ENCODE measurements at places on chromosomes 11 and 22.

- DNase-seq = no peak
Measured at GRCh38 chr22:39808081-39808480, 85.5 kb downstream of the ENTHD1 start.

- DNase-seq = peak; percentile 34
Measured at GRCh38 chr11:33574331-33574730, 126.3 kb downstream of the C11orf91 start.

- DNase-seq = no peak
Measured at GRCh38 chr11:74485868-74486267, 7.7 kb downstream of the LIPT2 start.

GRCh38 chr11:82937554-82937953, 36.0 kb downstream of the DDIAS start:
- no peak for DNase-seq

GRCh38 chr11:27678242-27678641, 22.0 kb downstream of the BDNF start:
- DNase-seq = peak; percentile 64

DNA sequence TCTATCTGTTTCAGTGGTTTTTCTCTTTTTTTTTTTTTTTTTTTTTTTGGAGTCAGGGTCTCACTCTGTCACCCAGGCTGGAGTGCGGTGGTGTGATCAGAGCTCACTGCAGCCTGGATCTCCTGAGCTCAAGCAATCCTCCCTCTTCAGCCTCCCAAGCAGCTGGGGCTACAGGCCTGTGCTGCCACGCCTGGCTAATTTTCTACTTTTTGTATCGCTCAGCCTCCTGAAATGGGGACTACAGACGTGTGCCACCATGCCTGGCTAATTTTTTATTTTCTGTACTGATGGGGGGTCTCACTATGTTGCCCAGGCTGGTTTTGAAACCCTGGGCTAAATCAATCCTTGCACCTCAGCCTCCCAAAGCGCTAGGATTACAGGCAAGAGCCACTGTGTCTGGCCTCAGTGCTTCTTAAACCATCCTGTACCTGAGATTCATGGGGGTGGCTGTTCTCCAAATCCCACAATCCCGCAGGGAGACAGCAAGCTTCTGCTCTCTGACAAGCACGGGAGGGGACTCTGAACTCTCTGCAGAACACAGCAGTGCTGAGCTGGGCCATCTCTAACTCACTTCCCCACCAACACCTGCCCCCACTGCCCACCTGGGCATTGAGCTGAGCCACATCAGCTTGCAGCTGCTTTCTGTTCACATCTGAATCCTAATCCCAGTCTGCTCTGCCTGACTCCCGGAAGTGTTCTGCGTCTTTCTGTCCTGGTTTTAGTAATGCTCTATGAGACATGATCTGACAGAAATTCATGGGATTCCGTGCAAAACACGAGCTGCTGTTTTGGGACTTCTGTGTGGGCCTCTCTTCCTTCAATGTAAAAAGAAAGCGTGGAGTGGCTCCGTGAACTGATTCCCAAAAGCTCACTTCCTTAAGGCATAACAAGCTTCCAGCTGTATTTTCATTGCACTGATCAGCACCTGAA, 400.0 kb downstream of the LARGE1 start:
- DNase-seq = no peak

DNA sequence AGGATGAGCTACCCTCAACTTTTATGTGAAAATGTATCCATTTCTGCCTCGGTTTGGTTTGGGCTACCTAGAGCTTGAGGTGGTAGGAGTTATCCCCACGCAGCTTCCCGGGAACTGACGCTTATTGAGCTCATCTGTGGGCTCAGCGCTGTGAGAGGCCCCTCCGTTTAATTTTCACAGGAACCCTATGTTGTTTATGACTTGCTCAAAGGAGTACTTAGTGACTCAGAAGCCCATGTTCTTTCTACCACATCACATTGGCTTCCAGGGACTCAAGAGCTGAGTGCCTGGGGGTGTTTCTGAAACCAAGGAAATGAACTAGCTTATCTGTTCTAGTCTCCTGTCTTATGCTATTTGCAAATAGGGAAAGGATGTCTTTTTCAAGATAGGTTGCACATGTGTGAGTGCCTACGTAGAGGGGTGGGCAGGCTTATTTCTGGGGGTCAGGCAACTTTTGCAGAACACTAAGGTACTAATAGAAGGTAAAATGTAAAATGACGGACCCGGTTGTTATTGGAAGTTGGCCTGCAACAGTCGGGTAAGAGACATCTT, 40.5 kb downstream of the MICAL2 start:
- DNase-seq = peak; percentile 63

GRCh38 chr11:17556999-17557398, 9.9 kb downstream of the OTOG start:
- no peak for DNase-seq

DNA sequence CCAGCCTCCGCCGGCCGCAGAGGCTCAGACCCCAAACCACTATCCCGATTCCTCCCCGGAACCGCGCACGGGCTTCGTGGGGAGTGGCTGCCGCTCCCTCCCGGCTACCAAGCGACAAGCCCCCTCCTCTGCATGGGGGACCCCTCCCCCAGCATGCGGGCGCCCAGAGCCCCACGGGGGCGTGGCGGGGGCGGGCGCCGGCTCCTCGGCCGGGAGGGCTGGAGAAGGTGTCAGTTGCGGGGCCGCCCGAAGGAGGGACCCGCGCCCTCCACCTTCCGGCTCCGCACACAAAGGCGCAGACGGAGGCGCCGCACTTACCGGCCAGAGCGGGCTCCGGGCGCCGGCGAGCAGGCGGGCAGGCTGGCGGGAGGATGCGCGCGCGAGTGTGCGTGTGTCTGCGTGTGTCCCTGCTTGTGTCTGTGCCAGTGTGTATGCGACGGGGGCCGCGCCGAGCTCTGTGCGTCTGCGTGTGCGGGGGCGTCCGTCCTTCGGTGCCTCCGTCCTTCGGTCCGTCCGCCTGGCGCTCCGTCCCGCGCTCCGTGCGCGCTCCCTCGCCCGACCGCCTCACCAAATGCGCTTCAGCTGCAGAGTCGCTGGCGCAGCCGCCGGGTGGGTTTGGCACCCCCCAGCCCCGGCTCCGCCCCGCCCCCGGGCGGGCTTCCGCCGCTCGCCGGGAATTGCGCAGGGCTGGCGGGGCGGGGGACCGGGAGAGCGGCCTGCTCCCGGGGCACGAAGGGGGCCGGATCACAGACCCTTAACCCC, at the start of gene PTPN5:
Gene PTPN5, minus strand, starts transcription at position 592 of the 762 bp plus-strand sequence. CDS start 19,840 bp downstream, outside the sequence.
- peak; percentile 7 for DNase-seq

GRCh38 chr11:21909145-21909544, 283.7 kb upstream of the ANO5 start:
- no peak for DNase-seq

- no peak for DNase-seq
Measured at GRCh38 chr22:48949375-48950149, 878.1 kb downstream of the BRD1 start.

DNA sequence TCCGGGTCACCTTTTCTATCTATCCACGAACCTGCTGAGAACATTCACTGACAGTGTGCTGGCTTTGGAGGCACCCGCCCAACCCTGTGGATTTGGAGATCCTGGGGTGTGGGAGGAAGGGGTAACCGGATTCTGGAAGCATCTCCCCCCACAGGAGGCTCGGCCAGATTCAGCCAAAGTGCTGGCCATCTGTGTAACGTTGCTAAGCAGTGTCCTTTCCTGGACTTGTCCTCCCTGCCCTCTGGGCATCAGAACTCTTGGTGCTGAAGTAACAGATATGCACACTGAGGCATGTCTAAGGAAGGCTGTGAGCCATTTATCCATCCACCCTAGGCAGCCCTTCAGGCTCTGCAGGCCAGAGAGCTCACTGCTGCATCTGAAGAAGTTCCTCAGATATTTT, 85.7 kb downstream of the SNX19 start:
- DNase-seq = no peak

GRCh38 chr11:70933981-70934583, 318.3 kb downstream of the SHANK2 start:
- DNase-seq = no peak

DNA sequence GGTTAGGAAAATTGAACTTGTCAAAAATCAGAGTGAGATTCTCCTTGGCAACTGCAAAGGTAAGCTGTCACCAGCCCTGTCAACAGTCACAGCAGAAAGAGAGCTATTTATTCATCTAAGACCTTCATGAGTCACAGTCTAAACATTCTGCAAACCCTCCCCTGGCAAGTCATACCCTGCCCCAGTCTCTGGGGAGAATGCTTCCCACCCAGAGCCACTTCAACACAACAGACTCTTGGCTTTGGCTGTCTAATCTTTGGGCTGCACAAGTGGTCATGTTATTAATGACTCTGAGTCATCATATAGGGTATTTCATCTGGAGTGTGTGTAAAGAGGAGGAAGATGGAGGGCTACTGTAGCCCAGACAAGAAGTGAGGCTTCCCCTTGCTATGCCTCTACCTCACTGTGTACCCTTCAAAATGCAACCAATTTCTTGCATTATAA, 153.4 kb downstream of the CCDC34 start:
- peak; percentile 100 for DNase-seq

DNA sequence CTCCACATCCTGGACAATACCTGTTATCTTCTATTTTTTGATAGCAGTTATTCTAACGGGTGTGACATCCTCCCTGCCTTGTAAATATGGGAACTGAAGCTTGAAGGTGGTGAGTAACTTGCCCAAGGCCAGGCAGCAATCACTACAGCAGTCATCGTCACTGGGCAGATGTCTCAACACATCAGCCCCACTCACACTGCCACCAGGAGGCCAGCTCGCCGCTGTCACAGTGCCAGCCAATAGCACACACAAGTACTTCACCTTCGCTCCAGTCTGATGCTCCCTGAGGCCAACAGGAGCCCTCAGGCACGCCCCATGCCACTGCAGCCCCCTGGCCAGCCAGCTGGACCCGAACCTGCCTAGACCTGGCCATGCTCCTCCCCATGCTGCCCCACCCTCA, 4.9 kb upstream of the TTLL1 start:
- no peak for DNase-seq

- DNase-seq = no peak
Measured at GRCh38 chr11:131758726-131759125, 388.3 kb downstream of the NTM start.

- DNase-seq = no peak
Measured at GRCh38 chr11:109791337-109791736, 301.9 kb upstream of the ZC3H12C start.

DNA sequence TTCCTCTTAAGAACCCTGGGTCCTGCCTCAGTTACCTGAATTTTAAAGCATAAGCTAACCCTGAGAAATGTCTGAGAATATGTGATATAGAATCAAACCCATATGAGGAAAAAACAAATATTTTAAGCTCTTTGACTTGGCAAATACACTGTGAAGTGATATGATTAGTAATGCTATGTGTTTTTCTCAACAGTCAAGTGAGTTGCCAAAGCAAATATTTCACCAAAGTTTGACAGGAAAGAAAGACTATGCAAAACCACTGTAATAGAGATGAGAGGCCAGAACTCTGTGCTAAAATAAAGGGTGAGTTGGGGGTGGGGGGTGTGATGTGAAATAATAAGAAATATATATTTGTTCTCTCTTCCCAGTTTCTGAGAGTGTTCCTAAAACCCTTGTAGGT, 613.5 kb upstream of the CCDC179 start:
- peak; percentile 7 for DNase-seq

- peak; percentile 33 for DNase-seq
Measured at GRCh38 chr11:19349340-19350025, 108.7 kb upstream of the E2F8 start.

- DNase-seq = no peak
Measured at GRCh38 chr11:16799221-16799620, 60.8 kb downstream of the C11orf58 start.

DNA sequence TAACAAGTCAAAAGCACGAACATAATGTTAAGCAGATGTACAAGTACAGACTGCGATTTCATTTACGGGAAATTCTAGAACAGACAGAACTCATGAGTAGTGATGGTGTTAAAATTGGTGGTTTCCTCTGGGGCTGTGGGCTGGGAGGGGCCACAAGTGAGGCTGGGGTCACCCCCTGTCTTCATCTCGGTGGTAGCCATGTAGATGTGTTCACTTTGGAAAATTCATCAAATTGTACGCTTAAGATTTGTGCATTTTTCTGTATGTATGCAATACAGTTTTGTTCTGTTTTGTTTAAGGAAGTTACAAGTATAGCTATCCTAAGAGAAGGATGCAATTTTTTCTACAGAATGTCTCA, 504 bp upstream of the ASCC2 start:
- DNase-seq = no peak

- peak; percentile 31 for DNase-seq
Measured at GRCh38 chr11:66082946-66083698, 13.1 kb downstream of the PACS1 start.

GRCh38 chr11:125514336-125515101, 18.5 kb upstream of the FEZ1 start:
- peak; percentile 26 for DNase-seq

- peak; percentile 72 for DNase-seq
Measured at GRCh38 chr22:45686836-45687235, 15.2 kb downstream of the ATXN10 start.

DNA sequence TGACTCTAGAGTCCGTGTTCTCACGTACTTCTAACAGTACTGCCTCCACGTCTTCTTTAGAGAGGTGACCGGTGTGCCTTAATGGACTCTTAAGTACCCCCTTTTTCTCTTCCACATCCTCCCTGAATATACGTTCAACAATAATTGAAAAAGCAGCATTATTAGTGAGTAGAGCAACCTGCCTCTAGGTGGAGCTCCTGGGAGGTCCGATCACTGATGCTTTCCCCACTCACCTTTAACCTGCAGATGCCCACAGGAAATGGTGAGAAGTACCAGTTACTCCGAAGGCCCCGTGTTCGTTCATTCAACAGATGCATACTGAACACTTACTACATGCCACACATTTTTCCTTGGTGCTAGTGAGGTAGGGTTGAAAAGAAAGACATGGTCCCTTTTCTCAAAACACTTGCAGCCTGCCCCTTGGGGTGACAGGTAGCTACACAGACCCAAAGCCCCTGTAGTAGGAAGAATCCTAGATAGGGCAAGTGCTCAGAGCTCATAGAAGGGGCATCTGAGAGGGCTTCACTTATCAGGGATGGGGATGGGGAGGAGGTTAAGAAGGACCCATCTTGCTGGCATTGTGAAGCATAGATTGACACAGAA, 72.7 kb downstream of the FEZ1 start:
- DNase-seq = no peak

GRCh38 chr22:45817745-45818423, 146.2 kb downstream of the ATXN10 start:
- DNase-seq = no peak

DNA sequence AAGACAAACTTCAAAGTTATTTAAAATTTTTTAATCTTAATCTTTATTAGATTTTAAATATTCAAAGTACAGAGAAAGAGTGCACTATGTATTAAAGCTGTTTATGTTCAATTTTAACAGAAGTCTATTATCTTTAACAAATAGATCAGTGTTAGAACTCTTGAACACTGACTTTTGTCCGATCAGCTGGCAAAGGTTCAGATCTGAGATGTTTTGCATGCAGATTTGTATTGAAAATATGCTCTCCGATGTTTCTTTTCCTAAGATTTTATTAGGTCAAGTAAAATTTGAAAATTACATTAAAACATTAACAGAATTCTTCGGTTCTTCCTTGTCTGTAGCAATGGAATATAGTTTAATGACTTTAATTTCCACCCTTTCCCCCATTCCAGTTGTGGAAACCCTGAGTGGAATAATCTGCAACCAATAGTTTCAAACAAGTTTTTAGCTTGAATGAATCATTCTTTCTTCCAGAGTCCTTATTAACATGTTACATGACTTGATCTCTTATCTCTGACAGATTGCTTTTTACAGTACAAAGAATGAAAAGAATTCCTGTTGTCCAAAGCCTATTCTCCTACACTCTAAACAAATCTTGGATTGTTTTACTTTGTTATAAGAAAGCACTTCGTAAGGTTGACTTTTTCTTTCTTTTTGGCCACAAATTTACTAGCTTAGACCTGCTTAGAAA, 11.4 kb upstream of the TCP11L1 start:
- DNase-seq = peak; percentile 19

- DNase-seq = no peak
Measured at GRCh38 chr22:49440931-49441330, 386.7 kb downstream of the BRD1 start.

GRCh38 chr11:87173185-87174039, 135.7 kb downstream of the TMEM135 start:
- peak; percentile 28 for DNase-seq

Data from fibroblast of skin of right biceps (primary cell).